ENCODE measurements at places on chromosomes 7 and 10. TPM values are rescaled to one million over a fixed set of nuclear protein-coding genes. Genes with fewer than 3 reads are reported as not detected.

FLNC gene
- total RNA-seq, result 209 TPM

MYOZ1 gene
- total RNA-seq, result under 0.01 TPM

TFR2 gene
- total RNA-seq, result 0.26 TPM

SUN3 gene
- not detected for total RNA-seq

PRSS37 gene
- not detected for total RNA-seq

GPR15LG gene
- total RNA-seq, result not detected

ATP6V0A4 gene
- total RNA-seq, result not detected

FGFR2 gene
- under 0.01 TPM for total RNA-seq

SRI gene
- 82.4 TPM for total RNA-seq

HTRA1 gene
- total RNA-seq, result 155 TPM

GRID1 gene
- not detected for total RNA-seq

DRGX gene
- total RNA-seq, result not detected

UTF1 gene
- not detected for total RNA-seq

NEUROG3 gene
- not detected for total RNA-seq

GARIN1A gene
- 0.52 TPM for total RNA-seq

PDLIM1 gene
- 4.0 TPM for total RNA-seq
